Activated naive CD4-positive, alpha-beta T cell treated with Interleukin-2 at 50 U/mL for 16 hours (primary cell): ENCODE measurements at places on chromosomes 12 and 14.
A peak's percentile ranks its signal among the peaks of the same experiment; 100 is the strongest.

- DNase-seq = peak; percentile 75
These were observed 20.4 kb downstream of the NINJ2 start for GRCh38 chr12:642633-643474.

DNA sequence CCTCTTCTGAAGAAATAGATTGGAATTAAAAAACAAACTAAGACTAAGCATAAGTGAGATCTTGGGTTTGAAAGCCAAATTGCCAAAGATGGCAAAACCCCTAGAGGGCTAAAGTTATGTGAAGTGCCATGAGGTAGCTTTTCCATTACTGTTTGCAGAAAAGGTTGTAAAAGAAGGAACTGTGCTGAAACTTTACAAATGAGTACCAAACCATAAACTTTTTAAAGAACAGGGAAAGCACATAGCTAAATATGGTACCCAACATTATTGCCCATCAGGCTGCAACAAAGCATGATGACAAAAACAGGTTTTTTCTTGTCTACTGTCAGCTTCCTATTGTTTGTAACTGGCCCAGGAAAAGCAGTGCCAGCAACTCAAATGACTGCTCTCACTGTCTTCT is 224.2 kb downstream of the RAD51B start:
- DNase-seq = no peak

GRCh38 chr12:48993787-48994186 is 5.4 kb downstream of the DDN start:
- DNase-seq = no peak

DNA sequence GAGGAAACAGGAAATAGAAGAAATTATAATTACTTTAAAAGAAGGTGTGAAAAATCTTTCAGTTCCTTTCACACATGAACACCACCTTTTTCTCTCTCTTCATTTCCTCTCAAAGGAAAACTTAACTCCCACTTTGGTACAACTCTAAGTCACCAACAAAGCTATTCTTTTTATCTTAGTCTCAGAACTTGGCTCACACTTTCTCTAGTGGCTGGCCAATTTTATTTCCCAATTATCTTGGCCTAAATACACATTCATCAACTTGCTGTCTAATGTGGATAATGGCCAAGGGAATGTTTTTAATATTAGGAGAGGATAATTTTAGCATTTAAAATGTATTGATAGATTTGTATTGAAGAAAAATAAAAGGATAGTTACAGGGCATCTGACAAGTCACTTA is 64.5 kb upstream of the NAV3 start:
- DNase-seq = no peak

GRCh38 chr12:132583736-132584135 is 26.6 kb downstream of the LRCOL1 start:
- no peak for DNase-seq

DNA sequence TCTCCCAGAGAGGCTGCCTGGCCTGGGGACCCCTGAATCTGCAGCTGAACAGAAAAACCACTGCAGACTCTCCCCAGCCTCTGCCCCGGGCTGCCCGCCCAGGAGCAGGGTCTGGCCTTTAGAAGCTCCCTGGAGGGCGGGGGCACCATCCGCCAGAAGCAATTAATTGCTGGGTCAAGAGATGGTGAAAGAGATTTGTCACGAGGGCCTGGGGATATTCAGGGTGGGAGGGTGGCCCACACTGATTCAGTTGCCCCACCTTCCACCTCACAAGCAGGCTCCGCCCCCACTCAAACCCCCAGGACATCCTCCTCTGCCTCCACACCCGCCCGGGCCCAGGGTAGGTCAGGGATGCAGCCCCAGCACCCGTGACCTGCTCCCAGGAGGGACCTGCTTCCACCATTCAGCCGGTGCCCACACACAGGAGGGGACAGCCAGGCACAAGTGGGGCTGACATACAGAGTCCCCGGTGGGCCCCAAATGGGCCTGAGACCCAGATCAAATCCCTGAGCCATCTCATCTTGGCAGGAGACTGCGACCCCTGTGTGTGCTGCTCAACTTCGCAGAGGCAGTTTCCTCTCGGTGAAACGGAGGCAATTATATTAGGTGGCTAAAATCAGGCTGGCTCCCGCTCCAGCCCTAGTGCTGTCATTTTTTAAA is 23.0 kb downstream of the NCOR2 start:
- DNase-seq = no peak

- DNase-seq = no peak
These were observed 346.2 kb downstream of the C12orf75 start for GRCh38 chr12:105676694-105677093.

DNA sequence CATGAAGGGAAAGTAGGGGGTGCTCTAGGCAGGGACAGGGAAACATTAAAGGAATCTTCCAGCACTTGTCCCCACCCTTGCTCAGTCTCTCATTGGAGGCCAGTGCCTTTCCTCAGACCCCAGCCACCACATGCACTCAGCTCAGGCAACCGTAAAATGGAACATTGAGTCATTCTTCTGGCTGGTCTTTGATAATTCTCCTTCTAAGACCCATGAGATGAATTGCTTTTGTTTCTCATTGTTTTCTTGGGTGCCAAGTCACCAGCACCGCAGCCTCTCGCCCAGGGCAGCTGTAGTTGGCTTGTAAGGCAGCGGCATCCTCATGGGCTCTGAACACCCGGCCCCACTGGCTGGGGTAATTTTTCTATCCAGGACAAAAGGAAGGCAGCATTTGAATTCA is 108.2 kb downstream of the PHETA1 start:
- DNase-seq = no peak

GRCh38 chr12:110641521-110641920 is 27.6 kb downstream of the TCTN1 start:
- DNase-seq = no peak

GRCh38 chr12:58596381-58596780 is 323.9 kb downstream of the LRIG3 start:
- no peak for DNase-seq

DNA sequence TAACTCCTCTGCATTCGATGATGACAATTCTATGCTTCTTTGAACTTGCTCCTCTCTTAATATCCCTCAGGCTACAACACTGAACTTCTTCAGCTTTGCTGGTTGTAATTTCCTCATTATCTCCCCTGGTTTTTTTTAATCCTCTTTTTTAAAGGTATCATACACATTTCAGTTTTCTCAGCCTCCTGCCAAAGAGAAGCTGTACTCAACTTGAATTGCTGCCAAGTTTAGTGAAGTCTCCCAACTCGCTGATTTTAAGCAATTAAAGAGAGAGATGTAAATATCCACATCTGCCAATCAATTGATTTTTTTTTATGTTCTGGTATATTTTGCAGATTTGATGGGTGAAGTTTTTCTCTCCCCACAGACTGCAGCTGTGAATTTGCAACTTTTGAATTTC is 817.8 kb downstream of the GALC start:
- DNase-seq = no peak

GRCh38 chr12:6664902-6665301 is 2.0 kb upstream of the ING4 start:
- DNase-seq = no peak

- no peak for DNase-seq
These were observed 44.7 kb downstream of the PALS1 start for GRCh38 chr14:67285876-67286452.

DNA sequence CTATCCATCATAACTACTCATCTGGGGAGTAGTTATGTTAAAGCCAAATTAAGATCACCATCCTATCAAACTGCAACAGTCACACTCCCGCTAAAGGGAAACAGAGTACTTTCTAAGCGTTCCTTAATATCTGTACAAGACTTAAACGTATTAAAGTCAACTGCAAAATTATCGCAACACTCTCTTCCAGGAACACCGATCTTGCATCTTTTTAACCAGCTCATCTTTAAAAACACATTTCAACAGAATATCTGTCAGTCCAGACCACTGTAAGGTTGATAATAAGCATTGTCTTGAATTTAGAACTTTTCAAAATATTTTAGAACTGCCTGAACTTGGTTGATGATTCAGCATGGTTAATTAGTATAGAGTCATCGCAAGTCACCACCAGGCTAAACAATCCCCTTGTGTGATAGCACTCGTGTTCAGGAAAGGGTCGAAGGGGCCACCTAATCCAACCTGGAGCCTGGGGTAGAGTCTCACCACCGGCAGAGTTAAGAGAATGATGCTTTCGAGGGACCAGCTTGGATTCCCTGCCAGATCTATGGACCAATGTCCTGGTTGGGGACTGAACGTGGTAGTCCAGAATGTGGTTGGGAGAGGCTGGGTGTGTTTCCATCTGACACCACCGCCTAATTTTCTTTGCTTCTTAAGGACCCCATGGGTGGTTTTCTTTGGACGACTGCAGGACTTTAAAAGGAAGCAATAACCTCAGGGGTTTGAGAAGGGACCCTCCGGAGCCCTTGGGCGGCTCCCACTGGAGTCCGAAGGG is 890 bp downstream of the SPTLC2 start:
- DNase-seq = peak; percentile 12

DNA sequence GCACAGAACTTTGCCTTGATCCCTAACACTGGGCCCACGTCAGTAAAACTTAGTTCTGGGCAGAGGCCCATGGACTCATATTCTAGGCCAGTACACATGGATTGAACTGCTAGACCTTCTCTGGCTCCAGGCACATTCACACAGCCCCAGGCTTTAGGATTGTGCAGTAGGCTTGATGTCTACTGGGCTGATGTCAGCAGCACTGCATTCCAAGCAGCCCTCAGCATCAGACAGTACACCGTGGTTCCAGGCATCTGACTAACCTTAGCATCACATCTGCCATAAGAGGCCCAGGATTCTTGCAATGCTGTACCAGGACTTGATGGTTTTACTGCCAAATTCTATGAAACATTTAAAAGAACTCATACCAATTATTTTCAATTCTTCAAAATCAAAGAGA is 301.9 kb downstream of the CCER1 start:
- no peak for DNase-seq

GRCh38 chr14:51977075-51977474 is 12.3 kb upstream of the RTRAF start:
- no peak for DNase-seq

DNA sequence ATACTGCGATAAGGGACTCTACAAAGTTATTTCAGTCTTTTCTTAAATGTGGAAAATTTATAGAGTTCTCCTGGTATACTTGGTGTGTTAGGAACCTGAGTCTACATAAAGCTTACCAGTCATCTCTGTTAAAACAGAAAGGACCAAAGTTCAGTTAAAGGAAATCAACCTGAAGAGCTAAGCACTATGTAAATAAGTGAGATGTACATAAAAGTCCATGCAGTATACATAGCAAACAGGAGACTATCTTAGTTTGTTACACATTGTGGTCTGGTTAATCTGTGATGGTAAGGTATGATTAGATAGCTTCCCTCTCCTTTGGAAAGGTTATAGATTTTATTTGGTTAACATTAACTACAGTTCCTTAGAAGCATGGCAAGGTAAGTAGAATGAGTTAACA is 75.9 kb downstream of the ATP2B1 start:
- DNase-seq = no peak

- no peak for DNase-seq
These were observed 27.3 kb upstream of the FRS2 start for GRCh38 chr12:69442894-69443293.

DNA sequence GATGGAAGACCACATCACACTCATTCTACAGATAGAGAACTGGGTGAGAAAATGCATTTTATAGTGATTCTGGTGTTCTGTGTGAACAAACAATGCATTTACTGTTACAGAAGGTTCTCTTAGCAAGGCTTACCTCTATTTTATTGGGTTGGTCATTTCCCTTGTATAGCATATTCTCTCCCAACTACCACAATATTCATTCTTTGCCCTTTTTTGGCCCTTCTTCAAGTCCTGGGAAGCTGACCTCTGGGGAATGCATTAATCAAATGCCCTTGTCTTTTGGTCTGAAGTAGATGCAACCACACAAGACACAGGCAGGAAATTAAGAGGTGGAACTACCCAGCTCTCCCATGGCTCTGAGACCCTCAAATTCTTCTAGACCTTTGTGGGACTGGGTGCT is 19.5 kb downstream of the DCN start:
- no peak for DNase-seq

- DNase-seq = no peak
These were observed 9.1 kb upstream of the ATG101 start for GRCh38 chr12:52060498-52061177.

- DNase-seq = no peak
These were observed 9.9 kb upstream of the CHST11 start for GRCh38 chr12:104446646-104447421.

DNA sequence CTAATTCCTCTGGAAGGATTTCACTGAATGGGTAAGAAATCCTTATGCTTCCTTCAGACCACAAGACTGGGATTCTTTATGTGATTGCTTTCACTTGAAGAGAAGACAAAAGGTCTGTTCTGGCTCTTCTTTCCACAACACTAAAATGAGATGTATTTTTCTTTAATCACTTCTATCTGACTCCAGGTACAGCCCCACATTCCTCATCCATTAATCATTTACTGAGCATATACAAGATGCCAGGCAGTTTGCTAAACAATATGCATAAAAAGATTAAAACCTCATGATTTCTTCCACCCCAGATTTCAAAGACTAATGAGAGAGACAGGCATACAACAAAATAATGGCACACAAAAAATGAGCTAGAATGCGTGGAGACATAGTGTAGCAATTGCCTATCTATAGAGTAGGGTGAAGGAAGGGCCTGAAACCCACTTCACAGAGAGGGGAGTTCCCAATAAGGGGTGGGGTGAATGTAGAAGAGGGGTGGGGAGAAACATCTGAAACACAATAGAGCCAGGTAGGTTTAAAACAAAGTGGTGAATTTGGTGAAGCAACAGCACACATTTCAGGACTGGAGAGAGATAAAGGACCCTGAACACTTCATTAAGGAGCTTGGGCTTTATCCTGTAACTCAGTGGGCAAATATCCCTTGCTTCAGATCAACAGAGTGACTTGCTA is 65.1 kb upstream of the PRB2 start:
- DNase-seq = no peak

- no peak for DNase-seq
These were observed 9.1 kb upstream of the GLT1D1 start for GRCh38 chr12:128844031-128844635.

DNA sequence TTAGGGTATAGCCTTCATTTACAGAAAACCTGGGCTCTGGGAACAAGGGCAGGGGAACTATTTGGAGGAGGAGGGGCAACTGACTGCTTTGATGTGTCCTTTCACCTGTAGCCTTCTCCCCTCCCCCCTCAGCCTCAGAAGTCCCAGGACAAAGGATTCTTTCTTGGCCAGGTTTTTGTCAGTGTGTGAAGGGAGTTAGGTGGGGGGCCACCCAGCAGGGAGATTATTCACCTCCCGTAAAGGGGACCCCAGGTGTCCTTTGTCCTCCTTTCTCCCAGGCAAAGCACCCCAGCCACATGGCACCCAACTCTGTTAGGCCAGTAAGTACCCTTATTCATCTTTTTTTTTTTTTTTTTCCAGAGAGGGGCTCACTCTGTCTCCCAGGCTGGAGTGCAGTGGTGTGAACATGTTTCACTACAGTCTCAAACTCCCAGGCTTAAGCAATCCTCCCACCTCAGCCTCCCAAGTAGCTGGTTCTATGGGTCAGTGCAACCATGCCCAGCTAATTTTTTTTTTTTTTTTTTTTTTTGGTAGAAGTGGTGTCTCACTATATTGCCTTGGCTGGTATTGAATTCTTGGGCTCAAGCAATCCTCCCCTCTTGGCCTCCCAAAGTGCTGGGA is 723 bp upstream of the NFE2 start:
- DNase-seq = no peak

GRCh38 chr12:45644541-45644940 is 85.0 kb upstream of the ARID2 start:
- no peak for DNase-seq
